ENCODE measurements at places on chromosomes 2 and 18. TPM values are rescaled to one million over a fixed set of nuclear protein-coding genes. Genes with fewer than 3 reads are reported as not detected.

DNA sequence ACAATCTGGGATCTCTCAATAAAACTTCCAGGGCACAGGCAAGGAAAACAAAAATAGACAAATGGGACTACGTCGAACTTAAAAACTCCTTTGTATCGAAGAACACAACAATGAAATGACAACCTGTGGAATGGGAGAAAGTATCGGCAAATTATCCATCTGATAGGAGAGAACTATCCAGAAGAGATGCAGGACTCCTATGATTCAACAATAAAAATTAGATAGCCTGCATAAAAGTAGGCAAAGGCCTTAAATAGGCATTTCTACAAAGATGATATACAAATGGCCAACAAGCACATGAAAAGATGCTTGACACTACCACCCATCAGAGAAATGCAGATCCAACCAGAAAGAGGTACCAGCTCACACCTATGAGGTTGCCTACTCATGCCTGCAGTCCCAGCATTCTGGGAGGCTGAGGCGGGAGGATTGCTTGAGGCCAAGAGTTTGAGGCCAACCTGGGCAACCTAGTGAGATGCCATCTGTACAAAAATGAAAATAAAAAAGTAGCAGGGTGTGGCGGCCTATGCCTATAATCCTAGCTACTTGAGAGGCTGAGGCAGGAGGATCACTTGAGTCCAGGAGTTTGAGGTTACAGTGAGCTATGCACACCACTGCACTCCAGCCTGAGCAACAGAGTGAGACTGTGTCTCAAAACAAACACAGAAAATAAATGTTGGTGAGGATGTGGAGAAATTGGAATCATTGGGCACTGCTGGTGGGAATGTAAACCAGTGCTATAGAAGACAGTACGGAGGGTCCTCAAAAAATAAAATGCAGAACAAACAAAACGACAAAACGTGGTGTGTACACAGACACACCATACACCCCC, 21.6 kb downstream of the TWIST2 start:
- no peak for DNase-seq

DNA sequence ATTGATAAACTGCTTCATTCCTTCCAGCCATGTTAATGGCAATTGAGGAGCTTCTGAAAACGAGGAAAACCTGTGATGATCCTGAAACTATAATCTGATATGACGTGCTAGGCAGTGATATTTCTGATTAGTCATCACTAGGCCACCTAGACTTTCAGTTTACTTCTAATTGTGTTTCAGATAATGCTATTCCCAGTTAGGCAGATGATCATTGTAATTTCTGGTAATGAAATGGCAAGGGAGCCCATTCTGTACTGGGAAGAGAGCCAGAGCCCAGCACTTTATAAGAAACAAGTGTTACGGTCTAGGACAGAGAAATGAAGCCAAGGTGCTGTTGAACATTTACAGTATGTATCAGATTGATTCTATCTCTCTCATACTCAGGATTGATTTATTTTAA, 106.2 kb downstream of the CPO start:
- DNase-seq = no peak

DNA sequence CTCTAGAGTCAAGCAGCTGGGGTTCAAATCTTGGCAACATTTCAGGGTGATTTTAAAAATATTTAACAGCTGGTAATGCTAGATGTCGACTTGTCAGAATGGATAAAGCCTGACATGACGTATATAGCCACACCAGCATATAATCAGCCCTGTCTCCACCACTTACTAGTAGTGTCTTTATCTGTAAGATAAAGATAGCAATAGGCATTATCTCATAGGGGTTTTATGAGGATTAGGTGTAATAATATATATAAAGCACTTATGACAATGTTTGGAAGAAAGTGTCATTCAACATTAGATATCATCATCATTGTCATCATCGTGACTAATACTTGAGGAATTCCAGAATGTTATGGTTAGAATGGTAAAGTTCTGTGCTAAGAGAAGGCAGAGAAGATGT, 369.0 kb upstream of the CWC22 start:
- DNase-seq = no peak

GRCh38 chr2:170932166-170932565, 3.1 kb downstream of the GORASP2 start:
- no peak for DNase-seq

GRCh38 chr2:52365946-52366345, 1334.0 kb upstream of the NRXN1 start:
- DNase-seq = no peak

- no peak for DNase-seq
Measured at GRCh38 chr2:101677658-101678057, 19.8 kb upstream of the MAP4K4 start.

GRCh38 chr2:34602262-34602661, 1003.2 kb upstream of the FAM98A start:
- no peak for DNase-seq

GRCh38 chr2:211516537-211516936, 960.1 kb downstream of the CPS1 start:
- no peak for DNase-seq

DNA sequence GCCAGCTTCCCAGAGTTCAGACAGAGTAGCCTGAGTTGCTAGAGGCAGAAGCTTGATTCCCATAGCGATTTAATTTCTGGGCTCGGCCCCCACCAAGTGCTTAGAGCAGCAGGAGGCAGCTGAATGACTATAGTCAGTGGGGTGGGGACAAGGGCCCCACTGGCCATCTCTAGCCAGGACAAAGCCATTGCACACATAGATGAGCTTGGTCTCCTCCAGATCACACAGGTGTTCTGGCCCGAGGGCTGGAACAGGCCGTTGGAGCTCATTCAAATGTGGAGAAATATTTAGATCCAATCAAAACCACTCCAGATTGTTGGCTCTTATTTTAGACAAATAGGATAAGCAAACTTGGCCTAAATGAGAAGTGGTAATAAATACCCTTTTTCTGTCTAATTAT, 287.3 kb upstream of the NCKAP5 start:
- no peak for DNase-seq

GRCh38 chr2:41736105-41736567, 311.7 kb upstream of the PKDCC start:
- DNase-seq = no peak

DNA sequence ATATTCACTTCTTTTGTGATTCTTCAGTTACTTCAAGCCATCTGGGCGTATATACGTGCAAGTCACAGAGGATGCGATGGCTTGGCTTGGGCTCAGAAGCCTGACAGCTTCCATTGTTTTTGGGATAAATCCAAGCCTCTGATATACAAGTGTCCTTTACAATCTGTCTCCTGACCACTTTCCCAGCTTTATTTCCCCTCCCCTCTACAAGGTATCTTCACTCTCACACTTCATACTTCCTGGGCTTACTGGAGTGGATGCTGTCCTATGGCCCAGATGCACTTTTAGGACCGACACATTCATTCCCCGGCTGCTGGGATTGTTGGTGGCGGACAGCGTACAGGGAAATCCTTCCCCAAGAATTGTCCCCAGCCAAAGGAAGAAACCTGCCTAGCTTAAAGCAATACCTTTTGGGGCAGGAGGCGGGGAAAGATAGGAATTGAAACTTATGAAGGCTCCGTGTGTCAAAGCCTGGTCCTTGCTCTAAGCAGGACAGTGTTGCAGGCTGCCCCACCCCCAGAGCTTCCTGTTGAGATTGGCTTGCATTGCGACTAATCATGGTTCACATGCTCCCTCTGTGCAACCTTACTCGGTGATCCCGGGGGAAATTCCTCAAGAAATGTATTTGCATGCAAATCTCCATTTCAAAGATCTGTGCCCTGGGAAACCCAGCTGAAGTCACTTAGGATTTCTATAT, 802.9 kb upstream of the ID2 start:
- no peak for DNase-seq

GRCh38 chr2:76467326-76467725, 756.6 kb upstream of the GCFC2 start:
- no peak for DNase-seq

- DNase-seq = no peak
Measured at GRCh38 chr2:95267458-95268210, 6.6 kb upstream of the PROM2 start.

- no peak for DNase-seq
Measured at GRCh38 chr18:9825571-9826073, 60.2 kb upstream of the TXNDC2 start.

DNA sequence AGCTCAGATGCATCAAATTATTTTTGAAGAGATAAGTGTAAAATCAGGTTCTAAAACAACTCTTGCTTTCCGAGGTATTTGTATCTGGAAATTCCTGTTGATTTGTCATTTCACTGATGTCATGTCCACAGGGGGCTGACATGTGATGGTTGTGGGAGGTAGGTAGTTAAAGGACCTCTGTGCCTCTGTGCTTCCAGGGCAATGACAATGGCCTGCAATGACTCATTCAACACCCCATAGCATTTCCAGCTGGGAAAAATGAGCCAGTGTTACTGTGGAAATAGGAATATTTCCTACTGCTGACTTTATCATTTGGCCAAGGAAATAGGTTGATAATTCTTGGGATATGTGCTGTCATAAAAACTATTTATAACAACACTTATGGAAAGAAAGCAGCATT, 86.2 kb upstream of the CCDC195 start:
- DNase-seq = no peak

- DNase-seq = no peak
Measured at GRCh38 chr18:62357079-62357719, 32.1 kb downstream of the TNFRSF11A start.

GRCh38 chr2:101310090-101310833, 1.8 kb upstream of the RNF149 start:
- no peak for DNase-seq

The ASB18 gene
- total RNA-seq = 5.3 TPM

The RPRM gene
- total RNA-seq = not detected

The EML6 gene
- total RNA-seq = 1.5 TPM

The QPCT gene
- total RNA-seq = 2.2 TPM

The TXNDC2 gene
- total RNA-seq = not detected

The AQP12B gene
- not detected for total RNA-seq

All from right cardiac atrium (tissue), 5 donors.